ENCODE measurements at places on chromosomes 2 and 18. TPM values are rescaled to one million over a fixed set of nuclear protein-coding genes. Genes with fewer than 3 reads are reported as not detected.

- H3K36me3 ChIP-seq: no peaks in the 10 kb centered on the region
- no peaks in the 10 kb centered on the region for H3K4me1 ChIP-seq
- no peak for DNase-seq
- H3K27me3 ChIP-seq: no peaks in the 10 kb centered on the region
- no peak overlapping the region for H3K4me3 ChIP-seq
- H3K27ac ChIP-seq: no peak overlapping the region
Observed at GRCh38 chr2:40352041-40352702, 99.7 kb downstream of the SLC8A1 start.

DNA sequence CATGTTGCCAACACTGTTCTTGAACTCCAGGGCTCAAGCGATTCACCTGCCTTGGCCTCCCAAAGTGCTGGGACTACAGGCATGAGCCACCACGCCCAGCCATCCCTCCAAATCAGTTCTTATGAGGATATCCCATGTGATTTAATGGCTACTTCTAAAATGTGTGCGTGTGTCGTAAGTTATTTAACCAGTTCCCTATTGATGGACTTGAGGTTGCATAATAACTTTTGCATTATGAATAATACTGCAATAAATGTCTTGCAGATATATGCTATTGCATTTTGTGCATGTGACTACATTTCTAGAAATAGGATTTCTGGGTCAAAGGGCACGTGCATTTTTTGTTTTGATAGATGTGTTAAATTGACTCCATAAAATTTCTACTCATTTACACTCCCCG lies 19.0 kb downstream of the DIPK1C start:
- no peaks in the 10 kb centered on the region for H3K36me3 ChIP-seq
- no peak for DNase-seq
- no peaks in the 10 kb centered on the region for H3K27me3 ChIP-seq
- H3K4me3 ChIP-seq: no peak overlapping the region
- no peak overlapping the region for H3K27ac ChIP-seq

GRCh38 chr2:215863687-215864086 lies 149.7 kb downstream of the MREG start:
- H3K36me3 ChIP-seq: no peaks in the 10 kb centered on the region
- H3K4me1 ChIP-seq: no peaks in the 10 kb centered on the region
- H3K27ac ChIP-seq: no peak overlapping the region
- no peak overlapping the region for H3K4me3 ChIP-seq
- DNase-seq: no peak

- H3K27me3 ChIP-seq: no peaks in the 10 kb centered on the region
- no peaks in the 10 kb centered on the region for H3K36me3 ChIP-seq
- DNase-seq: no peak
Observed at GRCh38 chr2:70994009-70994698, 519 bp downstream of the TEX261 start.

DNA sequence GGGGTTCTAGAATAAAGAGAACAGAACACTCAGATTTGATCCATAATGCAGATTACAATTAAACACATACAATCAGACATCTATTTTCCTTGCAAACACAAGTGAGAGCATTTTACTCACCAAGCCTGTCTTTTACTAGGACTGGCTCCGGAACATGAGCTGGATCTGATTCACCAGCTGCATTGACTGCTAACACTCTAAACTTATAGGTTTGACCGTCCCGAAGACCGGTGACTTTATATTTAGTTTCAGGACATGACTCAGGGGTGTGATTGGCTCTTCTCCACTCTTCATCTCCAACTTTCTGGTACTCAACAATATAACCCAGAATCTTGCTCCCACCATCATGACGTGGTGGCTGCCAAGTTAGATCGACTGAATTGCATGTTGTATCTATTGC lies 112.4 kb downstream of the PLEKHA3 start:
- H3K36me3 ChIP-seq: no peaks in the 10 kb centered on the region
- no peaks in the 10 kb centered on the region for H3K4me1 ChIP-seq
- H3K27ac ChIP-seq: no peak overlapping the region
- DNase-seq: no peak
- no peak overlapping the region for H3K4me3 ChIP-seq

DNA sequence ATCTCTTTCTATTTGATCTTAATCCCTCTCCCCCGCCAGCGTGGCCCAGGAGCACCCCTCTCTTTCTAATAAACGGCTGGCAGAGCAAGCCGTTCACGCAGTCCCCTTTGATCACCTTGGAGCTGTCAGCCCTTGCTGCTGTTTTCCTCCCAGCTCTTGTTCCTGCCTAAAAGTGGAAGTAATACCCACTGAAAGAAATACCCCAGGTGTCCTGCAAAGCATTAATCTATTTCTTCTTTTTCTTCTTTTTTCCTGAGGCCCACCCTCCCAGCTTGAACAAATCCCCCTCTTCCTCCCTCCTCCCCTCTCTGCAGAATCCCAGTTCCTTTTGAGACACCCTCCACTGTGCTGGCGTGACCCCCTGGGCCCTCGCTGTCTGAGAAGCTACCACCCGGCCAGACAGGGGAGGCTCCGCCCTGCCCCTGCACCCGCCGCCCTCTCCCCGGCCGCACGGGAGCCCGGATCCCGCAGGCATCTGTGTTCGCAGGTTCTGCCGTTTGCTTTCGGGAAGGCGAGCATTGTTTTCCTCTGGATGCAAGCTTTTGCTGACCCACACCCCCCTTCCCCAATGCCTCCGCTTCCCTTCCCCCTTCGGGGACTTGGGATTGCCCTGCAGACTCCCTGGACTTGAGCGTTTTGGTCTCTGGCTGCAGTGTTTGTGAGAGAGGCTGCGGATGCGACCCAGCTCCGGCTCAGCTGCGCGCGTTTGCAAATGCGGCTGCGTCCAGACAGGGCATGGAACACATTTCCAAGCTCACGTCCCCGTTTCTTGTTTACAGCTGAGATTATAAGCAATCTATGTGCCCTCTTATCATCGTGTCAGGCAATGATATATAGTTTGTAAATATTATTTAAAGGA lies 631.5 kb downstream of the NYAP2 start:
- H3K27ac ChIP-seq: 0 out of 2 replicates have a peak overlapping the region, but pooled peaks have one; percentile 60
- no peaks in the 10 kb centered on the region for H3K27me3 ChIP-seq
- no peaks in the 10 kb centered on the region for H3K36me3 ChIP-seq
- DNase-seq: peak; percentile 82

- H3K36me3 ChIP-seq: no peaks in the 10 kb centered on the region
- H3K4me1 ChIP-seq: no peaks in the 10 kb centered on the region
- H3K27ac ChIP-seq: no peak overlapping the region
- no peaks in the 10 kb centered on the region for H3K27me3 ChIP-seq
- no peak for DNase-seq
- H3K4me3 ChIP-seq: no peak overlapping the region
Observed at GRCh38 chr2:51079945-51080344, 48.0 kb upstream of the NRXN1 start.

DNA sequence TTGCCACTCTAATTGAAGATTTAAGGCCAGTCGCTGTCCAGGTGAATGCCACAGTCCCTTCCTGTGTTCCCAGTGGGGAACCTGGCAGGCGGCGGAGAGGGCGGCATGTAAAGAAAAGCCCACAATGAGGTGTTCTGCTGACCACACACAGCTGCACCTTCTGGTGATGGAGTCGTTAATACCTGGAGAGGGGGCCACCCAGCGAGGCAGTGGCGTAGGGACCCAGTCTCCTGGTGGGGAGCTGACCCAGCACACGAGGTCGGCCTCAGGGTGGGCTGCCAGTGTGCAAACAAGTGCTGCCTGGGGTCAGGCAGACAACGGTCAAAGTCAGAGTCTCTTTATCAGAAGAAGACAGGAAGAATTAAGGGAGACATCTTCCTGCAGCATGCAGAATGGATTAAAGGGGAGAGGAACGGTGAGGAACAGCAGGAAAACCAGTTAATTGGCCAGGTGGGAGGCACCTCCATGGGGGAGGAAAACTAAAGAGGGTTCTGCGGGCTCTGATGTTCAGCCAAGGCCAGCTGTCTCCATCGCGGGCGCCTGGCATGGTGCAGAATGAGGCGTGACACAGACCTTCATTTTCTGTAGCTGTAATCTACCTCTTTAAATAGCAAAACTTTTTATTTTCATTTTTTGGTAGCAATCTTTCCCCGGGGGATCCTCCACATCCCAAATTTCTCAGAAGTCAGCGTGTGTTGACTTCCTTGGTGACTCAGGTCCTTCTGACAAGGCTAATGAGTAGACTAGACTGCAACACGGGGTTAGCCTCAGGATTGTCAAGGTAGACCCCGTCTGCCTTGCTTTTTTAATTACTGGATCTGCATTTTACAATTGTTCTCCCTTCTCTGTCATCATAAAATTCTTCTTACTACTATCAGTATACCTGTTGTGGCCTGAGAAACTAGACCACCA lies 78.3 kb downstream of the SMAD7 start:
- no peaks in the 10 kb centered on the region for H3K4me1 ChIP-seq
- no peaks in the 10 kb centered on the region for H3K36me3 ChIP-seq
- H3K27ac ChIP-seq: no peak overlapping the region

DNA sequence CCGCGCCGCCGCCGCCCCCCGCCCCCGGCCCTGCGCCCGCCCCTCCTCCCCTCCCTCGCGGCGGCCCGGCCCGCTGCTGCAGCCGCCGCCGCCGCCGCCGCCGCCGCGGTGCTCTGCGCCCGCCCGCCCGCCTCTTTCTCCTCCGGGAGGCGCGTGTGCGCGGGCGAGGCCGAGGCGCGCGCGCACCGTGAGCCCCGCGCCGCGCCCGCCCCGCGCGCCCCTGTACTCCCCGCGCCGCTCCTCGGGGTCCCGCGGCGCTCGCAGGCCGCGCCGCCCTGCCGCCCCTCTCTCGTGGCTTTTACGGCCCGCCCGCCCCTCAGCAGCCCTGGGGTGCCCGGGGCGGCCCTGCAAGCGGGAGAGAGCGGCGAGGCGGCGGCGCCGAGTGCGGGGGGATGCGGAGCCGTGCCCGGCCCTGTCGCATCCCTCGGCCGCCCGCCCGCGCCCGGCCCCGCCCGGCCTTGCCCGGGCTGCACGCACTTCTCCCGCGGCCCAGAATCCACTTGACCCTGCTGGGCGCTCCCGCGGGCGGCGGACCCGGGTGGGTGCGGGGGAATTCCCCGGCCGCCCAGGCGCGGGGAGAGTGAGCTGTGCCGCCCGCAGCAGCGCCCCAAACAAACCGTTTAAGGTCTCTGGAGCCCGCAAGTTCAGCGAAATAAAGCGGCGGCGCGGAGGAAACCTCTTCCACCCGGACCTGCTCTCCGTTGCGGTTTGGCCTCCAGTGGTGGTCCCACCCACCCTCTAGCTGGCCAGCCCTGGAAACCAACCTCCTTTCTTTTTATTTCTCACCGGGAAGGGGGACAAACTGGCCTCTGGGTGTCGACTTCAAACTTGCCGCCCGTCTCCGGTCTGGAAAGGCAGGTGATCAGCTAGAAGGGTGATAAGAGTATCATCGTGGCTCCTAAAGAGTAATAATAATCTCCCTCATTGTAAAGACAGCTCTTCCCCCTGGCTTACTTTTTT lies 37.4 kb downstream of the AFF3 start:
- H3K36me3 ChIP-seq: no peaks in the 10 kb centered on the region
- H3K4me3 ChIP-seq: peak overlapping the region; percentile 35
- H3K27ac ChIP-seq: no peak overlapping the region
- H3K4me1 ChIP-seq: no peaks in the 10 kb centered on the region
- no peak for DNase-seq

DNA sequence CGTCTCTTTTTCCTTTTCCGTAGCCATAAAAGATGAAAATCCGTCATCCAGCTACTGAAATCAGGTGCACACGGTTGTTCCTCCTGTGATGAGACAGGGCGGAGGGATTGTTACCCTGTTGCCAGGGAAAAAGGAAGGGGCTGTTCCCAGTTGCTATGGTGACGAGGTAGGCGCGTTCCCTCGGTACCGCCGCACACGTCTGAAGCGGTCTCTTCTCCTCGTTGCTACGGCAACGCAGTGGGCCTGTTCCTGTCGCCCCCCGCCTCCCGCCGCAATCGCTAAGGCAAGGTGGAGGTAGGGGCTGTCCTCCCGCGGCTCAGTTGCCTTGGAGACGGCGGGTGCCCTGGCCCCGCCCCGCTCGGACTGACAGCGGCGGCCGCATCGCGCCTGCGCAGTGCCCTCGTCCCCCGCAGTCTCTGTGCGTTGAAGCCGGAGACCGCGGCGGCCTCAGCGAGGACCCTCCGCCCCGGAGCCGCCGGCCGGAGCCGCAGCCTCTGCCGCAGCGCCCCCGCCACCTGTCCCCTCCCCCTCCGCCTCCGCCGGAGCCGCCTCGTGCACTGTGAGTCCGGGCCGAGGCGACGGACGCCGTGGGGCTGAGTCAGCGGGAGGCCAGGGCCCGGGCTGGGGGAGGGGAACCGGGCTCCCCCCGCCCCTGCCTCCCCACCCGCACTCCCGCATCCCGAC lies at the start of gene MAPRE3:
TSS of gene MAPRE3 (plus strand) at position 394 of the 684 bp plus-strand sequence. CDS start 51,582 bp downstream, outside the sequence.
- peak within 1 kb of the TSS; percentile 95 for H3K4me3 ChIP-seq
- H3K4me1 ChIP-seq: peaks cover 3% of the 10 kb centered on the region
- H3K27me3 ChIP-seq: peaks cover 5% of the 10 kb centered on the region
- no peak within 1 kb of the TSS for H3K27ac ChIP-seq
- H3K36me3 ChIP-seq: no peaks in the 10 kb centered on the region

DNA sequence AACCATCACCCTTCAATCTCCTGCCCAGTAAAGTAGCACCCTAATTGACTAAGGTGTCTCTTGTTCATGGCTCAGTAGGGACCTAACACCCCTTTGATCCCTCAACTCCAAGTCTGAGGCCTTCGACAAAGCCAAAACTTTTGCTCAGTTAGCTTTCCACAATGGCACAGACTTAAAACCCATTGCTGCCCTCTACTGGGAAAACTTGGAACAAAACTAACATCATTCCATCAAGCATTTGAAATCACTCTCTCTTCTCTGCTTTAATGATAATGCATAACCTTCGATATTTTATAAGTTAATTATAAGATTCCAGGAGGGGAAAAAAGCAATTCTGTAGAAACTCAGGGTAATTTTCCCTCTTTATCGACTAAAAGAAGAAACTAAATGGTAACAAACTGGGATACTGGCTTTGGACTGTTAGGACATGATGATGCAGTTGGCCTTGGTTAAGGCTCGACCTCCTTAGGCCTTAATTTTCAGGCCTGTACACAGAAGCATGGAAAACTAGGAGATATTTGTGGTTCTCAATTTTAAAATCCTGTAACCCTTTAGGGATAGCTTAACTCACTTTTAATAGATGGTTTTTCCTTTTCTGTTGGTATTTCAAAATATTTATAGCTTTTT lies 127.8 kb downstream of the STK39 start:
- H3K4me3 ChIP-seq: no peak overlapping the region
- H3K4me1 ChIP-seq: peaks cover 13% of the 10 kb centered on the region
- no peak overlapping the region for H3K27ac ChIP-seq
- no peak for DNase-seq
- H3K36me3 ChIP-seq: peaks cover 6% of the 10 kb centered on the region
- no peaks in the 10 kb centered on the region for H3K27me3 ChIP-seq

The DNAH6 gene
- 0.31 TPM for total RNA-seq

The CPLX4 gene
- not detected for total RNA-seq

The ZNF513 gene
- 17.3 TPM for total RNA-seq

The DYSF gene
- total RNA-seq: 8.5 TPM

The CNRIP1 gene
- 5.7 TPM for total RNA-seq

The ST8SIA5 gene
- total RNA-seq: 7.0 TPM

The CLIP4 gene
- not detected for total RNA-seq

The AKAIN1 gene
- not detected for total RNA-seq

The B3GNT7 gene
- 73.1 TPM for total RNA-seq

Data from H1 (cell line).